Epithelial cell of alveolus of lung (primary cell): ENCODE measurements at places on chromosomes 6 and 20. TPM values are rescaled to one million over a fixed set of nuclear protein-coding genes. Genes with fewer than 3 reads are reported as not detected.

ACSS1 gene
- total RNA-seq: 3.0 and 3.2 TPM in 2 replicates

NMBR gene
- total RNA-seq: not detected in 2 replicates

SLC9A8 gene
- total RNA-seq: 4.7 and 4.8 TPM in 2 replicates

GLP1R gene
- not detected in 2 replicates for total RNA-seq

SIRPB1 gene
- 0.78 TPM in 1 of 2 replicates, not detected in the other for total RNA-seq

ADGRB3 gene
- 0.26 and 0.48 TPM in 2 replicates for total RNA-seq

ZSCAN23 gene
- total RNA-seq: 1.2 and 6.5 TPM in 2 replicates

ZNF217 gene
- total RNA-seq: 22.5 and 44.2 TPM in 2 replicates

MYBL2 gene
- 9.4 and 32.3 TPM in 2 replicates for total RNA-seq

TXLNB gene
- total RNA-seq: under 0.01 and 0.40 TPM in 2 replicates

STMND1 gene
- total RNA-seq: not detected in 2 replicates

BPIFA1 gene
- total RNA-seq: not detected in 2 replicates

C6orf141 gene
- 1.6 and 3.2 TPM in 2 replicates for total RNA-seq

ENPP3 gene
- total RNA-seq: under 0.01 TPM in 1 of 2 replicates, not detected in the other

CCDC170 gene
- total RNA-seq: 0.24 and 0.26 TPM in 2 replicates

DEF6 gene
- 2.5 and 2.7 TPM in 2 replicates for total RNA-seq

TAGAP gene
- total RNA-seq: 0.13 TPM in 1 of 2 replicates, not detected in the other
